Activated CD8-positive, alpha-beta T cell treated with anti-CD3 and anti-CD28 coated beads, Interleukin-2, amount 10 ng/mL, durations not matched to agents 7 days and 5 days (primary cell): ENCODE measurements at places on chromosomes 2 and 18. TPM values are rescaled to one million over a fixed set of nuclear protein-coding genes. Genes with fewer than 3 reads are reported as not detected.

Gene DLX2
- not detected for total RNA-seq

Gene REL
- 20.1 TPM for total RNA-seq

DNA sequence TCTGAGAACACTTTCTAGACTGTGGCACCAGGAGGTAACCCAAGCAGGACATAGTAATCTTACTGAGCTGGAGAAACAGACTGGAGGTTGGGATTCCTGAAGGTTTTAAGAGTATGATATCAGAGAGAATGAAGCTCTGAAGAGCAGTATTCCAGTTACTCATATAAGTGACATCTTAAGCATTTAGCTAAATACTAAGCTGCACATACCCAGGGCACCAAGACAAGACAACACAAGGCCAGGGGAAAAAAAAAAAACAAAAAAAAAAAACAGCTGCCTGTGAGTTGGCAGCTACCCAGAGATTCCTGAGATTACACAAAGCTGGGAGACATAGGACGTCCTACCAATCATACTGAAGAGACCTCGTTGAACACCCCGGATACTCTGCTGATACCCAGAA is 175.8 kb downstream of the SRBD1 start:
- H3K4me1 ChIP-seq: no peaks in the 10 kb centered on the region
- no peaks in the 10 kb centered on the region for H3K27me3 ChIP-seq
- peaks cover 19% of the 10 kb centered on the region for H3K36me3 ChIP-seq
- H3K4me3 ChIP-seq: no peak overlapping the region
- H3K27ac ChIP-seq: no peak overlapping the region
- DNase-seq: no peak

DNA sequence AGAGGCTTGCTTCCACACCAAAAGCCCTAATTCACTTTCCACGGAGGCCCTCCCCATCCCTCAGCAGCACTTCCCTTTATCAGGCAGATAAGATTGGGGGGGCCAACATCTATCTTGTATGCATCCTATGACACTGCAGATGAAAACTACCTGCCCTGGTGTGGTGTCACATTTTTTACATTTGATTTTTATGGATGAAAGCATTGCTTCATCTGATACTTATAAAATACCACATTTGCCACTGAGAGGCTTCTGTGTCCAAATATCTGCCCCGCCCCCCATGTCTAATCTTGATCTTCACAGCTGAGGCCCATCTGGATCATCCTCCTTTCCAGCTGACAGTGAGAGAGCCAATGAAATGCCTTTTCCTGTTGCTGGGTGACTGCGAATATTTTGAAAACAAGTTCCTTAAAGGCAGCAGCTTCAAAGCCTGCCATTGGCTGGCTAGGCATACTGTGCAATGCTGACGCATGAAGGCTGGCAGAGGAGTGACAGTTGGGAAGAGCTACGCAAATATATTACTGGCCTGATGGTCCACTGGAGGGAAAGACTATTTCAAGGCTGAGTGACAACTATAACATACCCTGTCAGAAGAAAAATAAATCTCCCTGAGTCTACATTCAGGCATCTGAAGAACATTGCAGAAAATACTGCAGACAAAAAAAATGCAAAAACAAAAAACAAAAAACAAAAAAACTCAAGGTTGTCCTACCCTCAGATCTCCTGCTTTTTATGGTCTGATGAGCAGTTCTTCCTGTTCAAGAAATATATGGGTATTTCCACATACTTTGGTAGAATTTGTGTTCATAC is 318.7 kb downstream of the PDE11A start:
- no peak overlapping the region for H3K27ac ChIP-seq
- H3K4me1 ChIP-seq: no peaks in the 10 kb centered on the region
- H3K4me3 ChIP-seq: no peak overlapping the region
